ENCODE measurements at places on chromosomes 1 and 21. TPM values are rescaled to one million over a fixed set of nuclear protein-coding genes. Genes with fewer than 3 reads are reported as not detected.
A peak's percentile ranks its signal among the peaks of the same experiment; 100 is the strongest.

GRCh38 chr1:203425663-203425975 lies 50.0 kb upstream of the PRELP start:
- no peak for DNase-seq

Gene SDC3
- total RNA-seq = 18.3 TPM

- DNase-seq = peak; percentile 62
Measured at GRCh38 chr1:110339407-110340206, 430 bp downstream of the RBM15 start.

Gene BARHL2
- total RNA-seq = not detected

Gene C1orf141
- not detected for total RNA-seq

GRCh38 chr1:67785847-67786753 lies 47.2 kb downstream of the GNG12 start:
- DNase-seq = no peak

- DNase-seq = no peak
Measured at GRCh38 chr1:229224308-229224707, 46.6 kb upstream of the RAB4A start.

Gene ASH1L
- total RNA-seq = 120 TPM

GRCh38 chr1:157312082-157312812 lies 174.1 kb upstream of the ETV3 start:
- DNase-seq = peak; percentile 50

DNA sequence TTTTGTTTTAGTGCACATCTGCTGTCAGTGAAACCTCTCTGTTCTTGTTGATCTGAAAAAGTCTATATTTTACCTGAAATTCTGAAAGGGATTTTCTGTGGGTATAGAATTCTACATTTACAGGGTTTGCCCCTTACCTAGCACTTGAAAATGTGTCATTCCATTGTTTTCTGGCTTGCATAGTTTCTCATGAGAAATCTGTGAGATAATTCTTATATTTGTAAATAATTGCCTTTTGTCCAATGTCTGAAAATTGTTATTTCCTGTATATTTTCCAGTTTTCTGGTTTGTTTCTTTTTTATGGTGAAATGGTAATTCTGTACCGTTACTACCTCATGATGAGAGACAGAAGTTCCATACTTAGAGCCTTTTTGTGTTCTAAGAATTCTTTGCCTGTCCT lies 11.8 kb upstream of the SCAF4 start:
- no peak for DNase-seq

- DNase-seq = peak; percentile 29
Measured at GRCh38 chr1:51491166-51491981, 27.7 kb downstream of the EPS15 start.

DNA sequence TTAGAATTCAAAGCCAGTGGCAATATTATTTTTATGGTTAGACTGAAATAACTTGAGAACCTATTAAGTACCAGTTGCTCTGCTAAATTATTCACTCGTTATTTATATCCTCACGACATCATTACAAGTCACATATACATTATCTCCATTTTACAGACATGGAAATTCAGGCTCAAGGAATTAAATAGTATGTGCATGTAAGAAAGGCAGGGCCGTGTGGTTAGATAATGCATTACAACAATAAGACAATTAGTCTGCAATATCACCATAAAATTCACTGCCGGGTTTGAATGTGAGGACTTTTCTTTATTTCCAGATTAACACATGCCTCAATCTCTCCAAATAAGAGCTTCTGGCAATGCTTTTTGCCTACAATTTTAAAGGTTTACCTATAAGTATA lies 523.4 kb downstream of the PTBP2 start:
- no peak for DNase-seq

Gene SLC45A3
- total RNA-seq = 1.7 TPM

Gene LORICRIN
- not detected for total RNA-seq

- no peak for DNase-seq
Measured at GRCh38 chr1:88891951-88892340, 579 bp upstream of the GTF2B start.

DNA sequence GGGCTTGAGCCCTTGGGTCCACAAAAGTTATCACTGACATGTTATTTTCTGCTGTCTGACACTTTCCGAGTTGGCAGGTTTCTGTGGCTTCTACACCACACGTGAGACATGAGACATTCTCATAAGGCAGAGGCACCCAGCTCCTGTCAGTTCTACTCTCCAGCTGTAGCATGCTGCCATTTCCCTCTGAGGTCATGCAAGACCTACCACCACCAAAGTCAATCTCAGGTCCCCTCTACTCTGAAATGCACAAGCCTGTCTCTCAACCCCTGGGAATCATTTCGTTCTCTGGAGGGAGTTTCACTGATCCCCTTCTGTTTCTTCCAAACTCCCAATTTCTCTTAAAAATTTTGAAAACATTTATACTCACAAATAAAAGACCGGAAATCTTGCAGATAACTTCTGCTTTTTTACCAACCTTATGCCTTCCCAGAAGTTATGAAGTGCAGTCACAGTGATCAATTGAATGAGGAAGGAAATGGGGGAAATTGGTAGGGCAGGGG lies 39.5 kb upstream of the CR2 start:
- DNase-seq = no peak

Gene GAS5
- total RNA-seq = 162 TPM

DNA sequence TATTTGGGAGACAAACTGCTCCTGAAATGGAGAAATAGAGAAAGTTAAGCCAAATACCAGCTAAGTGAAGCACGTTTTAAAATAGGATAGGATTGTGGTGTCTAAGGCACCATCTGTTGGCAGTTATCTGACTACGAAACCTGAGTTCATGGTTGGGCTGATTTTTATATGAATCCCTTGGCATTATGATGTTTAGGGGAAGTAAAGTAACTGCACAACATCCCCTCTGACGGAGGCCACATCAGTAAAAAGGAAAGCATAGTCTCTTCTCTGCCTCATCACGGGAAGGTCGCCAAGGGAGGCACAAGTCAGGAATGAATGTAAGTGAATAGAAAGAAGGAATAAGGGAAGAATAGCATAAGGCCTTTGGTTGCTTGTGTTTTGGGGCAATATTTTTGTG lies 128.0 kb downstream of the PRRX1 start:
- DNase-seq = no peak

- no peak for DNase-seq
Measured at GRCh38 chr1:210477328-210477924, 148.7 kb downstream of the HHAT start.

DNA sequence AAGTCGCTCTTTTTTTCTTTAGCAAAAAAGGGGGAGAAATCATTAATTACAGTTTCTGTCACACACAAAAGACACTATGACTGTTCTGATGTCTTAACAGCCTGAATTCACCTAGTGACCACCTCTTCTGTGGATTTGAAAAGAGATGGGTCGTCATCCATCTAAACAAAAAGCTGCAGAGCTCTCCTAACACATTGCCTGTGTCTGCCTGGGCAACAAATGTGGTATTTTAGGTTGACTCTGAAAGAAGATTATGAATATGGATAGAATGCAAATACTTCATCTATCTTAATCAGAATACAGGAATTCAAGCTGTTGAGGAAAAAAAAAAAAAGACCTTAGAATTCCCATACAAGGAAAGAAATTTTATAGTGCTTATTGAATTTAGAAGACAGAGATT lies 304.4 kb upstream of the ADGRL2 start:
- no peak for DNase-seq

DNA sequence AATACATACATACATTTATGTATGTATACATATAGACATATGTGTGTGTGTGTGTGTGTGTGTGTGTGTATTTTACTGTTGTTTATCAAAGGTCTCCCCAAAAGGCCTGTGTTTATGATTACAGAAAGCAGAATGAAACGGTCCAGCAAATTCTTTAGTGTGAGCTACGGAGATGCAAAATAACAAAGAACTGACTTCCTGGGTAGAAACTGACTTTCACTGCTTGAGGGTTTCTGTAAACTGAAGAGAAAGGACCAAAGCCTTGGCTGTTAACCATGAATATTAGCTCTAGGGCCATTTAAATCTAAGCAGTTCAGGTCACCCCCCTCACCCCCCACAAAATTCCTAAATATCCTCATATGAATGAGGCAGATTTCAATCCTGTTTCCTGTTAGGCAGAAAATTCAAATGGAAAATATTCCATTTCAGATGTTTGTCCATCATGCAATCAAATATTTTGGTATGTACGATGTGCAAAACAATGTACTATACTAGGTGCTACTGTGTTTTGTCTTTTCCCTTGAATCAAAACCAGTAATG lies 213.2 kb downstream of the TGFB2 start:
- no peak for DNase-seq

GRCh38 chr1:208234721-208235120 lies 9.5 kb downstream of the PLXNA2 start:
- peak; percentile 46 for DNase-seq

- DNase-seq = peak; percentile 9
Measured at GRCh38 chr1:232014941-232015340, 388.4 kb downstream of the DISC1 start.

Gene PCP4
- total RNA-seq = 278 TPM

GRCh38 chr21:34690041-34690792 lies 21.4 kb downstream of the CLIC6 start:
- DNase-seq = no peak

GRCh38 chr1:61101536-61101935 lies 19.2 kb downstream of the NFIA start:
- no peak for DNase-seq

- no peak for DNase-seq
Measured at GRCh38 chr1:236850077-236850979, 55.2 kb downstream of the MTR start.

- peak; percentile 91 for DNase-seq
Measured at GRCh38 chr1:25748531-25749205, 51.3 kb upstream of the SELENON start.

DNA sequence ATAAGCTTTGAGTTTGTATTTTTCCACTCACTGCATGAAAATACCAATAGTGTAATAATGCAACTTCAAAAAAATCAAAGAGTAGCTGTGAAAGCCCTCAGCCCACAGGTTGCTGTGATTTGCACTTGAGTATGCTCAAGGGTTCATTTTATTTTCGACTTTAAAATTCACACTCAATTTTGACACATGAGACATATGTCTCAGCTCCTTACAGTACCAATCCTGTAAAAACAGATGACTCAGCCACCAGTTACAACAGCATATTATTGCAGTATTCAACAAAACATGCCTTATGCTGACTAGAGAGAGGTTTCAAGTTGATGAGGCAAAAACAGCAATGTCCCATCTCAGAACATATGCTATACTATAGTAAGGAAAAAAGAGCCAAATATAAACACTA lies 66.1 kb downstream of the CYYR1 start:
- DNase-seq = no peak

DNA sequence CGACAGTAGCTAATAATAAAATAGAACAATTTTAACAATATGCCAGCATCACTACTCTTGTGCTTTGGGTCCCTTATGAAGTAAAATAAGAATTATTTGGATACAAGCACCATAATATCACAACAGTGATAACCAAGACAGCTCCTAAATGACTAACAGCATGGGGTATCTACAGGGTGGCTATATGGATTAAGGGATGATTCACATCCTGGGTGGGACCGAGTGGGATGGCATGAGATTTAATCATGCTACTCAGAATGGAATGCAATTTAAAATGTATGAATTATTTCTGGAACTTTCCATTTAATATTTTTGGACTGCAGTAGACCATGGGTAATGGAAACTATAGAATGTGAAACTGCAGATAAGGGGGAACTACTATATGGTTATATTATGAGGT lies 28.1 kb upstream of the B3GALNT2 start:
- DNase-seq = no peak

- DNase-seq = peak; percentile 55
Measured at GRCh38 chr1:53390261-53390660, 62.4 kb upstream of the LRP8 start.

Measured in thyroid gland (tissue), 4 donors.